ENCODE measurements at places on chromosomes 1 and 21.

DNA sequence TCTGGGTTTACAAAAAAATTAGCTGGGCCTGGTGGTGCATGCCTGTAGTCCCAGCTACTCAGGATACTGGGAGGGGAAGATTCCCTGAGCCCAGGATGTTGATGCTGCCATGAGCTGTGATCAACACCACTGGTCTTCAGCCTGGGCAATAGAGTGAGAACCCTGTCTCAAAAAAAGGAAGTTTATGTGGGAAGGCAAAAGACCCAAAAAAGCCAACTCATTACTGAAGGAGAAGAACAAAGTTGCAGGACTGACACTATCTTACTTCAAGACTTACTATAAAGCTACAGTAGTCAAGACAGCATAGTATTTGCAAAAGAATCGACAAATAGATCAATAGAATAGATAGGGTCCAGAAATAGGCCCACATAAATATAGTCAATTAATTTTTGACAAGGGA, 9.2 kb upstream of the PTGS2 start:
- DNase-seq, result no peak

DNA sequence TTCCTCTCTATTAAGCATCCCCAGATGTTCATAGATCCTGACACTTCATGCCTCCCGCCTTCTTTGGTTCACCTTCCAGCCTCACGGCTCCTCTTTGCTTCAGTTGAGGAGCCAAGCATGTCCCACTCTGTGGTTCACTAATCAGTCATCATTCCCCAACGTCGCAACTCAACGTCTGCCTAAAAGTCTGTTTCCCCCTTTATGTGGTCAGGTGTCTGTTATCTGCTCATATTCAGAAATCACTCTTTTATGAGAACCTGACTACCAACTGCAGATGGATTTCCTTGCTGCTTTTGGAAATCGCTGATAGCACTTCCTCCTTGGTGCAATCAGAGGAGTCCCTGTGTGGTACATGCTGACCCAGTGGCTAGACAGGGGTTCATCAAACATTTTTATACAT, 94.1 kb upstream of the VANGL1 start:
- DNase-seq, result no peak

DNA sequence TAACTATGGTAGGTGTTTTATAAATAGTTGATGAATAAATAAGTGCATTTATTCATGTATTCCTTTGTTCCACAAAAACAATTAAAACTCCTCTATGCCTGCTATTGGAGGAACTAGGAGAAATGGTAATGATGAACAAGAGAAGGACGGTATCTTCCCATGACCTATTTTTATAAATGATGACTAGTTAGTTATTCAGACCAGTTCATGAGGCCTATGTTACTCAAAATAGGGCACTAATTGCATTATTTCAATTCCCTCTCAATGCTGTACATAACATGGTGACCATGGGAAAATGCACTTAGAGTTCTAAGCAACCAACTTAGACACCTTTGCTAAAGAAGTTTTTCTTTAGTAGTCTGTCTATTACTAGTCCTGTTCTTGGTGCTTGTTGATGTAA, 53.1 kb downstream of the XCL1 start:
- DNase-seq, result no peak

GRCh38 chr21:37253991-37254390, 13.1 kb downstream of the VPS26C start:
- no peak for DNase-seq

DNA sequence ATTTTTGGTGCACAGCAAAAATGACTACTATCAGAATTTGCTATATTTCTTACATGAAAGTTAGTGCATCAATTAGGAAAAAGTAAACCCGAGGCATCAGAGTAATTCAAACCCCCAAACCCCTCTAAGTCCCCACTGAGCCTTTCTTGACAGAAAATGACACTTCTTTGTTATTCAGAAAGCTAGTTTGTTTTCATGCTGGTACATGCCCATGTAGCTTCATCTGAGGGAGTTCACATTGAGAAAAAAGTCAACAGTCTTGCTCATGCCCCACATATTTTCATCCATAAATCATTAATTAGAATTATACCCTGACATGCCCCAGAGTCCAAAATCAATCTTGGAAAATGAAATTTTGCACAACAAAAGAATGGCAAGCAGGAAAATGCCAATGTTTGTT, 39.9 kb upstream of the PDC start:
- DNase-seq, result no peak
